ENCODE measurements at places on chromosomes 7 and 10.

GRCh38 chr10:109929501-109930219, 6.3 kb upstream of the XPNPEP1 start:
- DNase-seq, result no peak

GRCh38 chr10:63166742-63167258, 33.7 kb downstream of the NRBF2 start:
- DNase-seq, result no peak

DNA sequence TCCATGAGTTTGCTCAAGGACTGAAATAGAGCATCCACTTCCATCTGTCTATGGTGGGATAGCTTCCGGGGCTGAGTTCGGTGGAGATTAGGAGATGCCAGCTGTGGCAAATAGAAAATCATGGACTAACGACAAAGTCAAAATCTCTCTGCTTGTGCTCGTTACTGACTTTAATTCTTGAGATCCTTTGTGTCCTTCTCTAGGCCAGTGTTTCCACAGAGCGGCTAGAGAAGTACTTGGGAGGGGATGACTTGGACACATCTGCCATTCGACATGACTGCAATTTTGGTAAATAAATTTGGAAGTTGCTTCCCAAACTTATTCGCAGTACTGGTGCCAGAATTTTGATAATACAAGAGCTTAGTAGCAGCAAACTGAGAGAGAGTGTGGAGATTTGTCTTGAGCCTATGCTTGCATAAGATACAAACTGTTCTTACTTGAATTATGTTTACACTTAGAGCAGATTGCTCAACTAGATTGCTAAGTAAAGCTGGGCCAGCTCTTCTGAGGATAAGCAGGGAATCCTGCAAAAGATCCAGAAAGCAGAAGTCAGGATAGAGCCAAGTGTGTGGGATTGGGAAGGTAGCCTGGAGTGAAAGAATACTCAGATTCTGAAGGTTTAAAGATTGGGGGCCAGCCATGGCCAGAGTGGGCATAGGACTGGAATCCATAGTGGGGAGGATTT, 27.6 kb downstream of the ABCC2 start:
- no peak for DNase-seq

DNA sequence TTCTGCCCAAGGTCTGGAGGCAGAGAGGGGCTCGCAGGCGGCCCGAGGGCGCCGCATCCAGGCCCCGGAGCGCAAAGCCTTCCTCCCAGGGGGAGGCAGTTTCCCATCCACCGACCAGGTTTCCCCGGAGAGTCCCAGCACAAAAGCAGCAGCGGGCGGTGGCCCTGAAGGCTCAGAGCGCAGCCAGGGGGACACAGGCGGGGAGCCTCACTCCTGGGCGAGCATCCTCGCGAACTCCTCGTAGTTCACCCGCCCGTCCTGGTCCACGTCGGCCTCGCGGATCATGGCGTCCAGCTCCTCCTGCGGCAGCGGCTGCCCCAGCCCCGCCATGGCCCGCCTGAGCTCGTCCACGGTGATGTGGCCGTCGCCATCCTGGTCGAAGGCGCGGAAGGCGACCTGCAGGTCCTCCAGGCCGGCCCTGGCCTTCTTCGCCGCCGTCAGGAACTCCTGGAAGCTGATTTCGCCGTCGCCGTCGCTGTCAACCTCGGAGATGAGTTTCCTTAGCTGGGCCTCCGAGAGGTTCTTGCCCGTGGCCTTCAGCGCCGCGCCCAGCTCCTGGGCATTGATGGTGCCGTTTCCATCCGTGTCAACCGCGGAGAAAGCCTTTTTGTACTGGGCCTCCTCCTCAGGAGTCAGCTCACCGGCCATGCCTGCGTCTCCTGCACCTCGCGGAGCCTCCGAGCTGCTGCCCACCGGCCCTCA, 428 bp downstream of the CALML5 start:
- DNase-seq, result no peak

DNA sequence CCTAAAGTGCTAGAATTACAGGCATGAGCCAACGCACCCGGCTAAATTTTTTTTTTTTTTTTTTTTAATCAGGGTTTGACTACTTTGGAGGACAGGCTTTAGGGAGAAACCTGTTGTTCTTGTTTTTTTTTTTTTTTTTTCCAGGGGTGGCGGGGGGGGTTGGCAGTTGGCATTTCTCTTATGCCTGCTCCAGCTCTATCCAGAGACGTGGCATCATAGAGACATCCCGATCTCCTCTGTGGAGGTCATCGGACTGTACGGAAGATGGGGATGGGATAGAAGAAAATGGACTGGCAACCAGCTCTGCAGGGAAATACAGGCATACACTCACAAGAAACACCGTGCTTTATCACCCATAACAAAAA, 130.8 kb downstream of the PRPF18 start:
- DNase-seq, result no peak

DNA sequence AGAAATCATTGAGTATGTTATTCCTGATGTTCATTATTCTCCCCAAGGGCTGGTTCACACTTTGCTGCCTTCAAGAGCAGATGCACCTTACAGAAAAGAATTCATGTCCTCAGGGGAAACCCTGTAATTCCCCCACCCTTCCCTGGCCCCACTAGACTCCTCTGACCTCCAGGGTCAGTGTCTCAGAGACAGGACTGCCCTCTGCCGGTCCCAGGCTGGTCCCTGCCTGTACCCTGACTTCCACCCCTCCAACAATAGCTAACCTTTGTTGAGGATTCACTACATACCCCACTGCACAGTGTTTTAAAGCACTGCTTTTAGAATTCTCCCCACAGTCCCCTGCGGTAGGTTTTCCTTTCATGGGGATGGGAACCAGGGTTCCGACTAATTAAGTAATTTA, 4.4 kb upstream of the SEPHS1 start:
- DNase-seq, result no peak

GRCh38 chr10:78895469-78895868, 173.3 kb upstream of the ZMIZ1 start:
- no peak for DNase-seq

GRCh38 chr7:129468087-129468486, 33.9 kb downstream of the STRIP2 start:
- DNase-seq, result no peak

GRCh38 chr7:90841759-90842429, 245.8 kb downstream of the CDK14 start:
- no peak for DNase-seq

DNA sequence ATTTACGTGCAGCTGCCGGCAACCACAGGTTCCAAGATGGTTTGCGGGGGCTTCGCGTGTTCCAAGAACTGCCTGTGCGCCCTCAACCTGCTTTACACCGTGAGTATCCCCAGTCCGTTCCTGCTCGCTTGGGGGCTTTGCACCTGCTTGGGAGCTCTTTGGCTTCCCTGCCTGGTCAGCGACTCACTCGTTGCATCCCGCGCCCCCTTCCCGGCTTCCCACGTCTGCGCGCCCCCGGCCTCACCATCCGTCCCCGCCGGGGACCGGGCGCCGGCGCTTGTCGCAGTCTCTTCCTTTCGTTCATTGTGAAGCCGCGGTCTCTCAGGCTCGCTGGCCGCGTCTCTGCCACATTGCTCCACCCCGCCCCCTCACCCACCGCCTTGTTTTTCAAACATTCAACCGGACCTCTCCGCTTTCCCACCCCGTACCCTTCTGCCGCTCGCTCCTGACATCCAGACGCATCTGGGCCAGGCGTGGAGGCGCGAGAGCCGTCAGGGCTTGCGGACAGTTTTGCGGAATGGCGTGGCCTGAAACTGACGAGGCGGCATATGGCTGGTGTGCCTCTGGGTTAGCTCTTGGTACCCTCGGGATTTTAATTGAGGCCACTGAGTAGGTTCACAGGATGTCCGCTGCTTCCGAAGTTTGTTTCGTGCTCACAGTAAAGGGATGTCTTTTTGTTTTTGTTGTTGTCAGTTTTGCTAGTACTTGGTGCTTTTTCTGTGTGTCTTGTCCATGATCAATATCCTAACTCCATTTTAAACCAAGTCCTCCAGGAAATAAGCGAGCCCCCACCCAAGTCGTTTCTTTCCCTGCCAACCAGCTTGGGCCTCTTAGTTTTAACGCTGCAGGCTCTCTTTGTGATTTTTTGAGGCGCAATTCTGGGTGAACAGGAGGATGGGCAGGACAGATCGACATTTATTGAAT, 639 bp downstream of the TSPAN13 start:
- DNase-seq, result no peak

- DNase-seq, result peak; percentile 12
These were observed 40.1 kb downstream of the ELMO1 start for GRCh38 chr7:37408291-37409228.

DNA sequence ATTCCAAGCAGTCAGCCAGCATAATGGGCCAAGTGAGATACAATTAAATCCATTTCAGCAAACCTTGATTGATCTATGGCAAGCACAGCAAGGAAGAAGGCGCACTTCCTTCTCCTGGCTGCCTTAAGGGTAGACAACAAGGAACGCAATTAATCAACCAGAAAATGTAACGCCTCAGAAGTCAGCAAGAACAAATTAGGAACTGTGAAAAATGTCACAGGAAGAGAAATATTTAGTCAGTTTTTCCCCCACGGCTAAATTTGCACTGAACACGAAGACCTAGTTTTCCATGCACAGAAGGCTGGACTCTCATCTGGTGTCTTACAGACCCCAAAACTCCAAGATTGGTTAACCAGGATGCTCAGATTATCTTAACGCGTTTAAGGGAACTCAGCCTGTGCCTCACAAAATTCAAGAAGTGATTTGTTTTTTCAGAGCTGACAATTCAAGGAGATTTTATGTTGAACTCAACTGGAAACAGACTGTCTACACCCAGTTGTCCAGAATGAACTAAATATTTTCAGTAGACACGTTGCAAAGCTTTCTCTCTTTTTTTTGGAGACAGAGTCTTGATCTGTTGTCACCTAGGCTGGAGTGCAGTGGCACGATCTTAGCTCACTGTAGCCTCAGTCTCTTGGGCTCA, 14.2 kb downstream of the SNX8 start:
- DNase-seq, result no peak

GRCh38 chr10:130416334-130417150, 280.4 kb downstream of the GLRX3 start:
- DNase-seq, result no peak

DNA sequence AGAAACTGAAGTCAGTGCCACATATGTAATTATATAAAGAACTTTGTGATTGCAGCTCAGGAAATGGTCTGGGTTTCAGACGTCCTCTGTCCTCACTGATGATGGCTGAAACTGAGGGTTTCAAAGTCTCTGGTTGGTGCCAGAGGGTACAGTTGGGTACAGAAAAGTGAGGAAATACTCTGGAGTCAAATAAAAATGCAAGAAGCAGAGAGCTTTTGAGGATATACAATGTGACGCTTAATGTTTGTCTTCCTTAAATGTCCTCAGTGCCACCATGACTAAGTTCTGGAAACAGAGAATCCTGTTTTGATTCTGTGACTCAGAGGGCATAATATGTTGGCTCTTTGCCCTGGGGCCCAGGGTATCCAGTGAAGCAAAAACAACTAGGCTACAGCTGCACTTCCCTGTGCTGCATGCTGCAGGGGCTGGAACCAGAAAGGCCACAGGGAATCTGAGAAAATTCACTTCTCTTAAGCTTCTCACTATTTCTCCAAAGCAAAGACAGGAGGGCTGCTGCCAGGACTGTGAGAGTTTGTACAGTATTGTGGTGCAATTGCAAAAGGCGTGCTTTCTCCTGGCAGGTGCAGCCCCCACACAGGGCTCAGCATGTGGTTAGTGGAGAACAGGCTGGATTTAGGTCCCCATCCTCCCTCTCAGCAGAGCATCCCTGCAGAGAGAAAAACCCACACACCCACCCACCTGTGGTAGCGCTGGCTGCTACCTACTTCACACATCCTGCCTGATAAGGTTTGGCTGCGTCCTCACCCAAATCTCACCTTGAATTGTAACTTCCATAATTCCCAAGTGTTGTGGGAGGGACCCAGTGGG, 169.5 kb upstream of the SVIL start:
- no peak for DNase-seq

Data from activated CD4-positive, alpha-beta T cell treated with anti-CD3 and anti-CD28 coated beads for 1 hour (primary cell).